ENCODE measurements at places on chromosomes 5 and 9.

DNA sequence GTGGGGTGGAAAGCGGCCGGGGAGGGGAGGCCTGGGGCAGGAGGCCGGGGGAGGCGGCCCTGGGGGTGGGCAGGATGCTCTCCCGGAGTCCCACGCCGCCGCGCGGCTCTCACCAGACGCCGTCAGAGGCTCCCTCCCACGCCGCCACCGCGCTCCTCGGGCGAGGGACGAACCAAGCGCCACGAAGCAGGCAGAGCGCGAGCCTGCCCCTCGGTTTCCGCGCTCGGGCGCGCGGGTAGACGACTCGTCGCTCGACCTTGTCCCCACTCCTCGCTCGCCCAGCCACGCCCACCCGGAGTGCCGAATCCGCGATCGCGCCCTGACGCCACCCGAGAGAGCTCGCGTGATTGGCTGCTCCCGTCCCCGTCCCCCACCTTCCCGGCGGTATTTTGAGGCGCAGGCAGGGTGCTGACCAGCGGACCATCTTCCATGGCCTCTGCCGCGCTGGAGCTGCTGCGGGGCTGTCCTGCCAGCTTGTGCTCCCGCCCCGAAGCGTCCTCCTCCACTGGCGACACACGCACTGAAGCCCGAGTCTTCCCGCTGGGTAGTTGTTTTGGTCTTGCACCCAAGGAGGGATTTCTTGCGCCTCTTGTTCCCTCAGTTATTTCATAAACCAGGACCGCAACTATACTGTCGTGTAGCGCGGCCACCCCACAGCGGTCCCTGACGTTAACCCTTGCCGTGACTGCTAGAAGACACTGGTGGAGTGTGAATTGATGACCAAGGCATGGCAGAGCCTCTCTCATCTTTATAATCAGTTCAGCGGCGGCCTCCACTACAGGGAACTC lies at the start of gene GNE:
Gene GNE (minus strand): TSS at position 241 of the 788 bp plus-strand sequence. CDS start 9,093 bp downstream, outside the sequence.
- peak; percentile 93 for DNase-seq

DNA sequence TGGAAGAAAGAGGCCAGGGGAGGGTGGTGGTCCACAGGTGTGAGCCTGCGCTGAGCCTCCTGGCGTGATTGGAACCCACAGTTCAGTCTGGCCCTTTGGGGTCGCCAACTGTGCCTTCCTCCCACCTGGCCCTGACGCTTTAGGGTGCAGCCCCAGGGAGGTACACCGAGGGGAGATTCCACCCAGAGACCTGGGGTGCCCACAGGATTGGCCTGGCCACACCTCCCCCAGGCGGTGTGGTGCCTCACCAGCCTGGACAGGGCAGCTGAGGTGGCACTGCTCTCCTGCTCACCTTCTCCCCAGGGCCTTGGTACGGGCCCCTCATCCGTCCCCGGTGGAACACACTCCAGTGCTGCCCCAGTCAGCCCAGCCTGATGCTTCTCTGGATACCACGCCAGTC lies 1.0 kb upstream of the CLIC3 start:
- no peak for DNase-seq

DNA sequence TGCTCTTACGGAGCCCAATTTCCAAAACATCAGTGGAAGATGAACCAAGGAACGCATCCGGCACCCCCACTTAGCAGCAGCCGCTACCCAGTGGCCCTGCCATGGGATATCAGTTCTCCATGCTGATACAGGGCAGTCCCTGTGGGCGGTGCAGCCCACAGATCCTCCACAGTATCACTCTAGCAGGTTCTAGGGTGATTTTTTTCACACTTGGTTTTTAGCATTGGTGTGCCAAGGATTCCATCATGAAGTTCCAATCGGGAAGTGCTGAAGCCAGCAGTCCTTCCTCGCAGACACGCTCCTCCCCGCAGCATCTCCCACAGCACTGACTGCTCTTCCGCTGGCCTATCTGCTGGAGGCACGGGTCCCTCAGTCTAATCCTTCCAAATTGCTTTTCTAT lies 261.9 kb downstream of the SYK start:
- DNase-seq, result no peak

DNA sequence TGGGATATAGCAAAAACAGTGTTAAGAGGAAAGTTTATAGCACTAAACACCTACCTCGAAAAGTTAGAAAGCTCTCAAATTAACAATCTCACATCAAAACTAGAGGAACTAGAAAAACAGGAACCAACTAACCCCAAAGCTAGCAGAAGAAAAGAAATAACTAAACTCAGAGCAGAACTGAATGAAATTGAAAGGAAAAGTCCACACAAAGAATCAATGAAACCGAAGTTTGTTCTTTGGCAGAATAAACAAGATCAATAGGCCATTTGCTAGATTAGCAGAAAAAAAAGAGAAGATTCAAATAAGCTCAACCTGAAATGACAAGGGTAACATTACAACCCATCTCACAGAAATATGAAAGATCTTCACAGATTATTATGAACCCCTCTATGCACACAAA lies 234.8 kb upstream of the ISL1 start:
- no peak for DNase-seq
